ENCODE measurements at places on chromosomes 5 and 9.

- DNase-seq = no peak
Observed at GRCh38 chr9:72199238-72199637, 50.0 kb downstream of the GDA start.

DNA sequence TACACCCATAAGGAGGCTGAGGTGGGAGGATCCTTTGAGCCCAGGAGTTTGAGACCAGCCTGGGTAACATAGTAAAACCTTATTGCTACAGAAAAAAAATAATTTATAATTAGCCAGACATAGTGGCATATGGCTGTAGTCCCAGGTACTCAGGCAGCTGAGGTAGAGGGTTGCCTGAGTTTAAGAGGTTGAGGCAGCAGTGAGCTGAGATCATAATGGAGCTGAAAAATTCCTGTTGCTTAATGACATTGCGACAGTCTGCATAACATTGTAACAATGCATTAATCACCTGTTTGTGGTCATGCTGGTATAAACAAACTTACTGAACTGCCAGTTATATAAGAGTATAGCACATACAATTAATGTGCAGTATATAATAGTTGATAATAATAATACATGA, 214.2 kb downstream of the TRIM32 start:
- no peak for DNase-seq

DNA sequence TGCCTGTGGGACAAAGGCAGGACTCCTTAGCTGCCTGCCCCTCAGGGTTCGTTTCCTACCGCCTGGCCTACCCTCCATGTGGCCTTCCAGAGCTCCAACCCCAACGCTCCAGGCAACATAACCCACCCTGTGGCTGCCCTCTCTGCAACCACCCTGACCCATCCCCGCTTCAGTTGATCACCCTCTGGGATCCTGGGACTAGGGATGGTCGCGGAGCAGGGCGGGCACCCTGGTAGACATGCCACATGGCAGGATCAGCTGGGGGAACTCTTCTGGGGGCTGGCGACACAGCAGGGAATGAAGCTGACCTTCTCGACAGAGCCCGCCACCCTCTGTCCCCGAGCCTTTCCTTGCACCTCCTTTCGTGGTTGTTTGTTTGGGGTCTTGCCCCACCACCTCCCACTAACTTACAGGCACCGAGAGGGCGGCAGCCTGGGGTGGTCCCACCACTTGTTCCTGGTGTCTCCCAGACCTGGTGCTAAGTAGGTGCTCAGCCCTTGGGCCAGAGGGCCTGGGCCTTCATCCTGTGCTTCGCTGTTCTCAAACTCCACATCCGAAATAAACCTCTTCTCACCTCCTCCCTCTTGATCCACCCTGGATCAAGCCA, 243.1 kb downstream of the PBX3 start:
- no peak for DNase-seq

DNA sequence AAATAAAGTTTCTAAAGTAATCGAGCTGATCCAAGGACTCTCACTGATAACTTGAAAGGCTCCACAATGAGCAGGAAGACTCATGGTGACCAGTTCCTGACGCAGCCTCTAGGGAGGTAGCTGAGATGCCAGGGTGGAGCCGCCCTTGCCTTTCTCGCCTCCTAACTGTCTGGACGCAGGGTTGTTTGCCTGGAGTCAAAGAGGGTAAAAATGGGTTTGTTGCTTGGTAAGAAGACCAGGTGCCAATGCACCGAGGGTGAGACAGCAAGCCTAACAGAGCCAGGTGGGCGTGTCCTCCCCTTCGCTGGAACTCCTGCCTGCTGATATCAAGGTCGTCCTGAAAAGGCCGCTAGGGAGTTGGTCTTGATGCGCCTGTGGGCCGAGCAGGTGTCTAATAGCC, 48.6 kb upstream of the FCN1 start:
- DNase-seq = no peak

- no peak for DNase-seq
Observed at GRCh38 chr9:130458804-130459067, 14.0 kb downstream of the ASS1 start.

DNA sequence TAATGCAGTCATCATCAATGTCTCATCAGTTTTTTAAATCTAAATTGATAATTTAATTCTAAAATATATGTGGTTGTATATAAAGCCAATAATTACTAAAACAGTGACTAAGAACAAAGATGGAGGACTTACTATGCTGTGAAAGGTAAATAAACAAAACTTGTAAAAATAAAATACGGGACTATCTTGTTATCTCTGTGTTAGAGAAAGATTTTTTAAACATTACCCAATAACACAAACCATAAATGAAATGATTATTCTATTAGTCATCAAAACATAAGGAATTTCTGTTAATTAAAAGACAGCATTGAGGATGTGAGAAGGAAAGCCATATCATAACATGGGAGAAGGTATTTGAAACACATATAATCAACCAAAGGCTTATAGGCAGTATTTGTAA, 226.2 kb upstream of the SMC2 start:
- DNase-seq = no peak

DNA sequence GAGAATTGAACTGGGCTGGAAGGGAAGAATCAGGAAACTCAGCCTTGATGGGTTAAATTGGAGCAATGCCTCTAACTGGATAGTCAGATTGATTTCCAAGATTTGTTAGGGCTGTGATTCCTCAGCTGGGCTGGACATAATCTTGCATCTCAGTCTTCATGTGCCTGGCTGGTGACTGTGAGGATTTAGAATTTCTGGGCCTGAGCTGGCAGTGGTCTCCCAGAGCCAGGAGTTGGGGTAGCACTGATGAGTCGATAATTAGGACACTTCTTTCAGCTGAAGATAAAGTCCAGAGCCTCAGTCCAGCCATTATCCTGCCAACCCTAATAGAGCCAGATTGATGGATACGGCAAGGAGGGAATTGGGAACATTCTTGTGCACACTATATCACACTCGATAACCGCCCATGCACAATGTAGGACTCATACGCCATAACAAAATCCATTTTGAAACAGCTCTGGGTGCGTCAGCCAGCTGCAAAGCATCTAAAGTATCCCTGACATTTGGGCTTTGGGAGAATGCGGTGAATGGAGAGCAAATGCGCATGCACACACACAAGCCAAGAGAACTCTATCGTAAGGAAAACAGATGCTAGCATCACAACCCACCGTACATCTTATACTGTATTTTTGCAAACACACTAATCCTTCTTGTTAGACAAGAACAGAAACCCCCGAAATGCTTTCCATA, 405.1 kb upstream of the KLF4 start:
- no peak for DNase-seq

DNA sequence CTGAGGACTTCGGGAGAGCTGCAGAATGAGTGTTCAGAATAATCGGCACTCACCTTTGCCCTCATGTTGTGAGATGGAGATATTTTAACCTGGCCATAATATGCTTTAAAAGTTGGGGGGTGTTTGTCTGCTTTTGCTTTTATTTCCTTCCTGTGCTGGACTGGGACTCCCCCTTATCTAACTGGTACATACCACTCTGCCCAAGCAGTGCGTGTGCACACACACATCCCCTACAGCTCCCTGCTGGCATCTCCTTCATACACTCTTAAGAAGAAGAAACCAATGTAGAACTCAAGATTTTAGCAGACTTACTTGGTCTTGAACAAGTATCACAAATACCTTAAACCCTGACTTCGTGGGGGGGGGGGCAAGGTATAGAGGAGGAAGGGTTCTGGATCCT, 146.2 kb upstream of the DMRT1 start:
- no peak for DNase-seq

- no peak for DNase-seq
Observed at GRCh38 chr5:163509291-163509951, 4.0 kb downstream of the MAT2B start.

DNA sequence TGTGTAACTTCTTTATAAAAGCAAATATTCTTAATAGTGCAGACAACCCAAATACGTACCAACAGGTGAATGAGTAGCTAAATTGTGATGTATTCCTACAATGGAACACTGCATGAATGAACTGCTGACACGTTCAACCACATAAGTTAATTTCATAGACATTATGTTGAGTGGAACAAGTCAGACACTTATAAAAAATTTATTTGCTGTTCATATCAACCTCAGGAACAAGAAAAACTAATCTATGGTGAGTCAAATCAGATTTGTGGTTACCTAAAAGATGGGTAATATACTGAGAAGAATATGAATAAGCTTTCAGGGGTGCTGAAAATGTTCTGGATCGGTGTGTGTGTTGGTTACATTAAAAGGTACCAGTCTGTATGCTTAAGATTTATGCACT, 35.7 kb downstream of the INVS start:
- no peak for DNase-seq

GRCh38 chr9:12014488-12014887, 678.7 kb upstream of the TYRP1 start:
- no peak for DNase-seq

- no peak for DNase-seq
Observed at GRCh38 chr5:95070453-95070852, 214.4 kb downstream of the MCTP1 start.

DNA sequence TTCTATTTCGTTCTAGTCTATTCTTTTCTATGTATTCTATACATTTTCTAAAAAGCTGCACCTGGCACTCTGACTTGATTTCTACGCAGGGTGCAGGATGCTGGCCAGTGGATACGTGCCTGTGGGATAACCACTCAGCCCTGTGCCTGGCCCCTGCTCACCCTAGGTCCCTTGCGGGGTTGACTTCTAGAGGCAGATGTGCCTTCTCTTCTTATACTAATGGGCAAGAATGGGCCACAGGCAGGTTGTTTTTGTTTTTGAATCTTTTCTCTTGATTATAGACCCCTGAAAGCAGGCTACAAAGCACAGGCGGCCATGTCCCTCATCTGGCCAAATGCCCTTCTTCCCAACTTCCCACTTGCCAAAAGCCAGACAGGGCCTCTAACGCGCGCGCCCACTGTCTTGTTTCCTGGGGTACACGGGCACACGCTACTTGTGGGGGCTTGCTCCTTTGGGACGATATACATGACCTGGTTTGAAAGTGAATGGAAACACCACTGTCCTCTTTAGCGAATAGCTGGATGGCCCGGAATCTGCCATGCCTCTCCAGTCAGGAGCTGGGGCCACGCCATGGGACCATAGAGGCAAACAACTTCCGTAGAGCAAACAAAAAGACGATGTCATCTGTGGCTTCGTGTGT, 162.7 kb upstream of the IRX2 start:
- no peak for DNase-seq

DNA sequence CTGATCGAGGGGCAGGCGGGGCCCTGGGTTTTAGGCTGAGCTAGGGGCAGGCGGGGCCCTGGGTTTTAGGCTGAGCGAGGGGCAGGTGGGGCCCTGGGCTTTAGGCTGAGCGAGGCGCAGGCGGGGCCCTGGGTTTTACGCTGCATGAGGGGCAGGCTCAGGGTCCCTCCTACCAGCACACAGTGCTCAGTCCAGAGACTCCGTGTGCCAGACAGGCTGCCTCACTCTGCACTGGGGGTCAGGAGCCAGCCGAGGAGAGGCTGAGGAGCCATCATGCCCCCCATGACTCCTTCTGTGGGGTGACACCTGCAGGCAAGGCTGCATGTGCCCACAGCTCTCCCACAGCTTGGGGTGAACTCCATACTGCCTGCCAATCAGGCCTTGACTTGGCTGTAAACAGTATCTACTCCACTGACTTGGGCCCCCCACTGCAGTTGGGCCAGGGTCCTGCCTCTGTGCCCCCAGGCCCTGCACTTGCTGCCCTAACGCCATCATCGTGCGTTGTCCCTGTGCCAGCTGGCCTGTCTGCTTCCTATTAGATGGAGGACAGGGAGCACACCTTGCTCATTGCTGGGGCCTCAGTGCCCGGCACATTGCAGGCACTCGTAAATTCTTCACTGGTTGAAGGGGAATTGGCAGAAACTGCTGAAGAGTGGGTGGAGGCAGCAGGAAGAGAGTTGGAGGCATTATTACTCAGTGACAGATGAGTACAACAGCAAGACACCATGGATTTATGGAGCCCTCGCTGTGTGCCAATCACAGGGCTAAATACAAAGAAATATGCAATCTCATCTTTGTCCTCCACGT, 78.6 kb downstream of the AMBP start:
- DNase-seq = no peak

GRCh38 chr9:111920531-111920930, 23.9 kb downstream of the UGCG start:
- no peak for DNase-seq

GRCh38 chr5:138489683-138490061, 24.4 kb downstream of the EGR1 start:
- DNase-seq = no peak

GRCh38 chr5:111934511-111934910, 177.5 kb upstream of the NREP start:
- no peak for DNase-seq

DNA sequence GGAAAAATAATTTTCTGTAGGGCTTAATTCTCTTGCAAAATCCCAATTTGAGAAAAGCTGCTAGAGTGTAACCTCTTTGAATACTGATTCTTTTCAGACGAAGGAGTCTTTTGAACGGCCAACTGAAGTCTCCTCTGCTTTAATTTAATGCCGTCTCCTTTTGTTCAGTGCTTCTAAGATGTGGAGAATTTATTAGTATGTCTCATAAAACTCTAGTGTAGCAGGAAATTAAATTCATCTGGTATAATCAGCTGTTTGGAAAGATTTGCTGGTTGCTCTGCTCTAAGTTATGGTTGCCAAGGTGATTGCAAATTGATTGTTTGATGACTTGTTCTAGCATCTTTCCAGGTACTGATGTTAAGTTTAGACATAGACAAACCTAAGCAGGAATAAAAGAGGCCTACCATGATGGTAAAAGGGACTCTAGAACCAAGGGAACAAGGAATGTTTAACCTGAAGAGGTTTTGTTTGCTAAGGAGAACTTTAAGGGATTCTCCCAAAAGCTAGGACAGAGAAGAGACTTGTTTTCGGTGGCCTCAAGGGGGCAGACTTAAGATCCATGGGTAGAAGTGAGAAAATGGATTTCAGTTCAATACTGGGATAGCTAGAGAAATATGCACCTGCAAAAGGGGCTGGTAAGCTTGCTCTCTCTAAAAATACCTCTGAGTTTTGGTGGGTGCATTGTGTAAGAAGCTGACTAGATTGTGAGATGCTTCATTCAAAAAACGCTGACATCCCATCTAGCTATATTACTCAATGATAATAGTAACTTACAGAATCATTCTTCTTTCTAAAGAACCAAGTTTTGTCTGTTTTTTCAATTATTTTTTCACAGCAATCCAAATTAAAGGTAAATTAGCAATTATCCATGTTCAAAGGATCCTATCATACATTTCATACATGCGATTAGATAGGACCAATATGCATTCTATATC, 5.7 kb upstream of the ADRB2 start:
- DNase-seq = no peak

DNA sequence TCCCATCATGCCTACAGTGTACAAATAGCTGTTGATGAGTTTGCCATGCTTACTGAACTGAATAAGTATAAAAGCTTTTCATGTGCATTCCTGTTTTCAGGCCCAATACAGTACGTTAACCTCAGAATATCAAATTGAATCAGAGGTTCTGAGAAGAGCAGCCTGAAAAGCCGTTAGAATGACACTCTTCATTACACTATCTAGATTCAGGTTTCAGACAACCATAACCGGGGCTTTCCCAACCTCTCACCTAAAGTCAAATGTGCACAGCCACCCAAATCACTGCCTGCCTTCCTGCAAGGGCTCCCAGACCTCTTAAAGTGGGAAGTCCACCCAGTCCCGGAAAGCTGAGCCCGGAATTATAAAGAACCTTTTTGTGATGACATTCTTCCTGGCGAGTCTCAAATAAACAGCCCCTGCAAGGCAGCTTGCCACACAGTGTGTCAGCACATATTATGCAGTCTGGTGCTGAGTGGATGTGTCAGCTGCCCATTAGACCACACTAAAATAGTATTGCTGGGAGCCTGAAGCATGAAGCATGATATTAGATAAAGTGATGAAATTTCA, 245.8 kb downstream of the TLE4 start:
- no peak for DNase-seq

Data from stimulated activated CD4-positive, alpha-beta T cell treated with anti-CD3 and anti-CD28 coated beads, Interleukin-12 subunit alpha, Interleukin-12 subunit beta, amount 100 ng/mL, for 4 hours (primary cell).